ENCODE measurements at places on chromosomes 1 and 21. TPM values are rescaled to one million over a fixed set of nuclear protein-coding genes. Genes with fewer than 3 reads are reported as not detected.

DNA sequence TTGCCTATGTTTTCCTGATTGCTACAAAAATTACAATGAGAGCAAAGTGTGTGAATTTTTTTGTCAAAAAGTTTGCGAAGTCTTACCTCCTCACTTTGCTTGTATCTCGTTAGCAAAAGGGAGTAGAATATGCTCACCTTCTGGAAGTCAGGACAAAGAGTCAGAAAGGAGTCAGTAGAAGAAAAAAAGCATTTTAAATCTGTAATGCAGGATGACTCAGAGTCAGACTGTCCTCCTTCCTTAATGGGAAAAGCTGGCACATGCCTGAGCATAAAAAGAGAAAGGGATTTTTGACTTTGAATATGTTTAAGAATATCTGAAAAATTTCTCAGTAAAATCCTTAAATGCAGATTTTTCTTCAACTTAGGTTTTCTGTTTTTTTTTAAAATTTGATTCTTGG, 14.2 kb upstream of the VN1R5 start:
- no peak for DNase-seq
- H3K4me1 ChIP-seq: no peaks in the 10 kb centered on the region
- H3K27me3 ChIP-seq: no peaks in the 10 kb centered on the region
- H3K4me3 ChIP-seq: no peak overlapping the region
- H3K27ac ChIP-seq: no peak overlapping the region

DNA sequence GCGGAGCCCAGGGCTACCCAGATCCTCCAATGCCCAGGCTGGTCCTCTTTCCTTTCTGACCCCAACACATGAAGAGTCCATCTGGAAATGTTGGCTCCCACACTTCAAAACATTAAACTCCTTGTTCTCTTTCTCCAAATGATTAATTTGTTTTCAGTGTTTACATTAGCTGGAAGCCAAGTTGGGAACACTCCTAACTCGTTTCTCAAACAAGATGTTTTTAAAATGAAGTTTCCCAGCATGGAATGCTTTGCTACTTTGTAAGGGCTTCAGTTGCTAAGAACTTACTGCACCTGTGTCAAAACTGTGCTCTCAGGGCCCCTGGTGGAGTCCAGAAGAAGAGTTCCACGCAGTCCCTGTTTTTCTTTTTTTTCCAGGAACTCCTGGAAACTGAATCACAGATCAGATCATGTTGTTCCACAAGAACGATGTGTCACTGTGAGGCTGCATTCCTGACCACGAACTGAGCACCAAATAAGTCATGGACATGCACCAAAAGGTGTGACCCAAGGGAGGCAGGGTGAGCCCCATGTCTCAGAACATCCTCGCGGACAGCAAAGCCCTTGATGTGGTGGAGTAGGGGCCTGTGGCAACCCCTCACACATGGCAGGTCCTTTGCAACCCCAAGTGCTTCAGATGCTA, 257.3 kb downstream of the KCNJ6 start:
- no peaks in the 10 kb centered on the region for H3K36me3 ChIP-seq
- H3K4me3 ChIP-seq: no peak overlapping the region
- no peak overlapping the region for H3K27ac ChIP-seq
- H3K27me3 ChIP-seq: no peaks in the 10 kb centered on the region

GRCh38 chr1:179353546-179353945, 12.2 kb upstream of the AXDND1 start:
- H3K36me3 ChIP-seq: peaks cover 26% of the 10 kb centered on the region
- H3K27me3 ChIP-seq: no peaks in the 10 kb centered on the region
- no peak overlapping the region for H3K27ac ChIP-seq

The GPR61 gene
- total RNA-seq: not detected

The GJA9 gene
- total RNA-seq: not detected

The LRRIQ3 gene
- 2.0 TPM for total RNA-seq
